ENCODE measurements at places on chromosomes 3 and 15.

- peak; percentile 30 for DNase-seq
These were observed 19.5 kb downstream of the TKT start for GRCh38 chr3:53236112-53236841.

GRCh38 chr3:185820973-185821758 is 3.7 kb downstream of the IGF2BP2 start:
- no peak for DNase-seq

- no peak for DNase-seq
These were observed 10.0 kb upstream of the PAQR5 start for GRCh38 chr15:69288531-69289341.

DNA sequence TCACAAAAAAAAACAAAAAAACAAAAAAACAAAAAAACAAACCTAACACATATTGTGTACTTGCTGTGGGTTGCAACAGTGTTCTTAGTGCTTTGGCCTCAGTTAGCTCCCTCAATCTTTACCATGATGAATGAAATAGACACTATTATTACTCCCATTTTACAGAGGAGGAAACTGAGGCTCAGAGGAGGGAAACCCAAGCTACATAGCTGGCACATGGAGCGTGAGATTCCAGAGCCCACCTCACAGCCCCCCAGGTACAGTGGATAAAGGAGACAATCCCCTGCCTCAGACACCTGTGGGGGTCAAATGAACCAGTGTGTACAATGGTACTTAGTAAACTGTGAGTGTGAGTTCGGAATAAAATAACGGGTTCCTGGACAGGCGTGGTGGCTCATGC is 104.9 kb upstream of the SMAD3 start:
- DNase-seq, result no peak

DNA sequence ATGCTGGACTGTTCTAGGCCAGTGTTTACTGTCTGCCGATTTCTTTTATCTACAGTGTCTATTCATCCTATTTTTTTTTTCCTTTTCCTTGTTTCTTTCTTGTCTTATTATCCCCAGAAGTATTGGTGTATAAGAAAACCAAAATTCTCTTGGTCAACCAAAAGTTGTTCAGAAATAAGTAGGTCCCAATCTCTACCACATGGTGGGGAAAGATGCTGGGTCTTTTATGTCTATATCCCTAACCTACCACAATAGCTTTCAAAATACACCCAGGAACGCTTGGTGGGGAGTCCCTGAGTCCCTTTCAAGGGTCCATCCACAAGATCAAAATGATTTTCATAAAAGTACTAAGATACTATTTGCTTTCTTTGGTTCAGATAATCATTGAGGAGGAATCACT is 225.6 kb downstream of the CLSTN2 start:
- no peak for DNase-seq
